Endothelial cell of umbilical vein (primary cell): ENCODE measurements at places on chromosomes 3 and 15. TPM values are rescaled to one million over a fixed set of nuclear protein-coding genes. Genes with fewer than 3 reads are reported as not detected.

TM4SF18 gene
- 142 and 158 TPM in 2 replicates for total RNA-seq

ALPK3 gene
- 36.2 and 41.7 TPM in 2 replicates for total RNA-seq

EPB42 gene
- not detected in 2 replicates for total RNA-seq

RTF1 gene
- total RNA-seq: 36.8 and 40.6 TPM in 2 replicates

MOBP gene
- total RNA-seq: 0.44 and 2.0 TPM in 2 replicates

RTP1 gene
- total RNA-seq: not detected in 2 replicates

CYP8B1 gene
- total RNA-seq: not detected in 2 replicates

RAB43 gene
- total RNA-seq: 22.6 and 31.5 TPM in 2 replicates

KLHDC8B gene
- 22.9 and 36.0 TPM in 2 replicates for total RNA-seq

SELENOT gene
- 89.2 and 103 TPM in 2 replicates for total RNA-seq

MYO5C gene
- total RNA-seq: 18.4 and 19.4 TPM in 2 replicates

ADGRG7 gene
- not detected in 2 replicates for total RNA-seq

MASP1 gene
- 0.31 TPM in 1 of 2 replicates, not detected in the other for total RNA-seq

MSL2 gene
- total RNA-seq: 21.9 and 23.7 TPM in 2 replicates

DNASE1L3 gene
- 0.95 and 0.99 TPM in 2 replicates for total RNA-seq
